Stimulated activated CD8-positive, alpha-beta memory T cell treated with anti-CD3 and anti-CD28 coated beads, Interleukin-12 subunit alpha, Interleukin-12 subunit beta, amount 100 ng/mL, for 4 hours (primary cell): ENCODE measurements at places on chromosomes 1 and 21.

DNA sequence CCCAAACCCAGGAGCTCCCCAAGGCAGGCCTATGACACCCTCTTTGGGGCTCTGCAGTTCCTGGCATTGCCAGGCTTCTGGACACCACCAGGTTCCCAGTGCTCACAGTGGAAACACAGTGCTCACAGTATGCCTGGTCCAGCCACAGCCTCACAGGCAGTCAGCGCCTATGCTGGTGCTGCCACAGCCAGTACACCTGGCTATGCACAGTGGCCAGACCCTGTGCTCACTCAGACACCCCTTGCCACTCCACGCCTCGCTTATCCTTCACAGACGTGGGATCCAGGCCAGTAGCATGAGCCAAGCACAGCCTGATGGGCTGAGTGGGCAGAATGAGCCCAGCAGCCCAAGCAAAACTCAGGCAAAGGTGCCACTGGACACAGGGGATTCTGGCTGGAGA is 579.2 kb upstream of the ADGRL2 start:
- DNase-seq: no peak

GRCh38 chr1:53585129-53585528 is 125.9 kb downstream of the DMRTB1 start:
- peak; percentile 35 for DNase-seq

- DNase-seq: no peak
Measured at GRCh38 chr1:107076841-107077240, 20.4 kb downstream of the PRMT6 start.

GRCh38 chr1:26038904-26039303 is 7.0 kb downstream of the SLC30A2 start:
- no peak for DNase-seq

DNA sequence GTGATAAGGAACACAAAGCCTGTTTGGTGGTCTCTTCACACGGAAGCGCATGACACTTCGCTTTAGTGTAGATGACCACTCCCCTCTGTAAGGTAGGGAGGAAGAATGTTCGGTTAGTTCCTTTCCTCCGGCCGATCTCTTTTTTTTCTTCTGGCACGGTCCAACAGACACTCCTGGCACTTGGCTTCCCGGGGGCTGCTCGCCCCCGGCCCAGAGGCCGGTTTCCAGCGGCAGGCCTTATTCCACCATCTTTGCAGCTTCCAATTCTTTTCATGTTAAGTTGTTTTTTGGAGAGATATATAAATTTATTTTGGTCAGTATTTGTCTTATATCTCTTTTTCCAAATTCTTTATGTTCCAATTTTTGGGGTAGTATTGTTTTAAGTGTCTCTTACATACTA is 151.8 kb upstream of the GREM2 start:
- no peak for DNase-seq

DNA sequence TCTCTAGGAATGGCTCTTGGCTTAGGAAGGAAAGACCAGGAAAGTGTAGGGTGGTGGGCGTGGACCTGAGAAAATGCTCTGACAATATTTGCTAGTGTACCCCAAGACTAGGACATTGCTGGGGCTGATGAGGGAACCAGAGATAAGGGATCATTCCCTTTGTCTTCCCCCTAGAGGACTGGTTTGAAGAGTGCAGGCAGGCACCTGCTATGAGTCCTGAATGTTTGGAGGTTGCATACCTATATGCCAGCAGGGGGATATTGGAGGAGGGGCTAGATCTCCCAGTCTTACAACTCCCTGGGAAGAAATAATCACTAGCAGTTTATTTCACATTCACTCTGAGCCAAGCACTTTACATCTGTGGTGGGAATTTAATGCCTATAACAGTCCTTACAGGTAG is 6.0 kb upstream of the BCL10 start:
- DNase-seq: no peak

DNA sequence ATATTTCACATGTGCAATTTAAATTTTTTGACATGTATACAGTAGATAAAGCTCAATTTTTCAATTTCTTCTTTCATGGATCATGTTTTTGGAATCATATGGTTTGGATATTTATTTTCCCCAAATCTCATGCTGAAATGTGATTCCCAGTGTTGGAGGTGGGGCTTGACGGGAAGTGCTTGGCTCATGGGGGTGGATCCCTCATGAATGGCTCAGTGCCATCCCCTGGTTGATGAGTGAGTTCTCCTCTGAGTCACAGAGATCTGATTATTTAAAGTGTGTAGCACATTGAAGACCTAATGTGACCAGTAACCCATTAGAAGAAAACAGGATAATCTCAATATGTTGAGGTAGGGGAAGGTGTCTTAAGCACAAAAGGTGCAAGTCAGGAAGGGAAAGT is 9.1 kb upstream of the IFI16 start:
- no peak for DNase-seq

DNA sequence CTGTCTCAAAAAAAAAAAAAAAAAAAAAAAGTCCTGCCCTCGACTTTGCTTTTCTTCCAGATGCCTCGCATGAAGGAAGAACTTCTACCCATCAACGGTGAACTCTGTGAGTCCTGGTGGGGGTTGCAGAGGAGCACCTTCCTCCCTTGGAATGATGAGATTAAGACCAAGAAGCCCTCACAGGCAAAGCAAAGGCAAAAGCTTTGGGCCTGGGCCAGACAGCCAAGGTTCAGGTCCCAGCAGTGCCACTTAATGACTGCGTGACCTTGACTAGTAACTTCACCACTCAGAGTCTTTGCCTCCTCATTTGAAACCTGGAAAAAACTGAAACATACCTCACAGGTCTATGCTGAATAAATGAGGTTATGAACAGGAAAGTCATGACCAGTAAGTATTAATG is 55.5 kb downstream of the ZSCAN20 start:
- DNase-seq: no peak

GRCh38 chr21:33229784-33230544 is at the start of gene IFNAR2:
Gene IFNAR2, plus strand, starts transcription at chr21:33229938. Its CDS starts 11,985 bp downstream, at chr21:33241923.
- peak; percentile 68 for DNase-seq

GRCh38 chr1:168320800-168321450 is 40.2 kb downstream of the TBX19 start:
- DNase-seq: no peak

DNA sequence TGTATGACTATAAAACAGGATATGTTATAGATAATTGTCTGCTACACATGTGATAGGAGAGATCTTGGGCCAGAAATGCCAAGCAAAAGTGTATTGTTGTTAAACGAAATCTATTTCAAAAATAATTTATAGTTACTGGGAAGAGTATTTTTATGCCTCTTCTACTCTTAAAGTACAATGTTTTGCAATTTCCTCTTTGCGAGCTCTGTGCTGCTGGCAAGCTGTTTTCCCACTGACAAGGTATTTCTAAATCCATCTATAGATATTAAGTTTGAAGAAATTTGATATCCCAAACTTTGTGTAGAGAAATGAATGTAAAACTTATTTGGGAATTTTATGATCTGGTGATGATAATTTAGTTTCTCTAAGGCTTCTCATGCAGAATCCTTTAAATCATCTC is 63.3 kb upstream of the PTGFR start:
- no peak for DNase-seq

GRCh38 chr1:169091480-169091941 is 15.0 kb upstream of the ATP1B1 start:
- DNase-seq: no peak

GRCh38 chr1:85058311-85058710 is 10.0 kb upstream of the MCOLN3 start:
- DNase-seq: no peak

GRCh38 chr1:37647281-37647680 is 12.6 kb upstream of the RSPO1 start:
- no peak for DNase-seq

GRCh38 chr1:79255421-79255820 is 248.9 kb upstream of the ADGRL4 start:
- no peak for DNase-seq

- DNase-seq: peak; percentile 37
Measured at GRCh38 chr1:156385534-156386031, 16.6 kb downstream of the RHBG start.

DNA sequence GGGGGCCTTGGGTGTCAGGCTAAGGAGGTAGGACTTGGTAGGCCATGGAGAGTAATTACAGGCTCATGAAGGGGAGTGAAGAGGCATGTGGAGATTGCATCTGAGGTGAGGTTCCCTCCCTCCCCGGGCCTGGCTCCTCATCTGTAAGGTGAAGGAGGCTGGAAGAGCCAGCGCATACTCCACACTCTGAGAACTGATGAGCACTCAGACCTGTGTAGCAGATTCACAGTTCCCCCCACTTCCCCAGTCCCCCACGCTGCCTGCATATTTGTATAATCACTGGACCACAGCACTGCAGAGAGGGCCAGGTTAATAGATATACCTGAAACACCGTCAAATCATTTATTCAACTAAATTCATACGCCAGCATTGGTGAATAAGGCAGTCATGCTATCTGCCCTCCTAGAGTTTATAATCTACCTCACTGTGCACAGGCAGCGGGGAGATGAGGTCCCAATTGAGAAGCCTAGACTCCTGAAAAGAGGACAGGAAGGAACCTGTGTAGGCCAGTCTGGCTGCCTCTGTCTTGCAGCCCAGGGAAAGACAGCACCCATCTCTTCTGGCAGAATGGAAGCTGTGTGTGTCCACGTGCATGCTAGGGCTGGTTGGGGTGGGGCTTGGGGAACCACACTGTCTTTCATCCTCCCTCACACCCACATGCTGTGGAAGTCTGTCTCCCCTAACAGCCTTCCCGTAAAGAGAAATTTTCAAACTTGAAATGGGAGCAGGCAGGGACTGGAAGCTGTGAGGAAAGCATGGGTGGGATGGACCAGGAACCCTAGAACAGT is 110.6 kb upstream of the ATP1A1 start:
- DNase-seq: no peak

GRCh38 chr1:61322008-61322744 is 239.8 kb downstream of the NFIA start:
- no peak for DNase-seq

DNA sequence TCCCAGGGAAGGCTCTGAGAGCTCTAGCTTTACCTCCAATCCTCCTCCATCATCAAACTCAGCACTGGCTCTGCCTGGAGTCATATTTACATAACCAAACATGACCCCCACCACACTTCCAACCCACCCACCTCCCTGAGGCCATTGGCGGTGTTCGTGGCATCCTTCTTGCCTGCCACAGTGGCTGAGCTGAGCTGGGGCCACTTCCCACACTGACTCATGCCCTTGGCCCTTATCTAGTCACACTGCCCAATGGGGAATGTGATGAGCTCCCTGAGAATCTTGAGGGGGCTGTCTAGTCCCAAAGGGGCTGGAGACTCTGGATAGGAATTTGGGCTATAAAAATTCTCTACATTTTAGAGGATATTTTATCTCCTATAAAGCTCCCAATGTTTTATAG is 230.9 kb upstream of the IRF2BP2 start:
- DNase-seq: no peak

DNA sequence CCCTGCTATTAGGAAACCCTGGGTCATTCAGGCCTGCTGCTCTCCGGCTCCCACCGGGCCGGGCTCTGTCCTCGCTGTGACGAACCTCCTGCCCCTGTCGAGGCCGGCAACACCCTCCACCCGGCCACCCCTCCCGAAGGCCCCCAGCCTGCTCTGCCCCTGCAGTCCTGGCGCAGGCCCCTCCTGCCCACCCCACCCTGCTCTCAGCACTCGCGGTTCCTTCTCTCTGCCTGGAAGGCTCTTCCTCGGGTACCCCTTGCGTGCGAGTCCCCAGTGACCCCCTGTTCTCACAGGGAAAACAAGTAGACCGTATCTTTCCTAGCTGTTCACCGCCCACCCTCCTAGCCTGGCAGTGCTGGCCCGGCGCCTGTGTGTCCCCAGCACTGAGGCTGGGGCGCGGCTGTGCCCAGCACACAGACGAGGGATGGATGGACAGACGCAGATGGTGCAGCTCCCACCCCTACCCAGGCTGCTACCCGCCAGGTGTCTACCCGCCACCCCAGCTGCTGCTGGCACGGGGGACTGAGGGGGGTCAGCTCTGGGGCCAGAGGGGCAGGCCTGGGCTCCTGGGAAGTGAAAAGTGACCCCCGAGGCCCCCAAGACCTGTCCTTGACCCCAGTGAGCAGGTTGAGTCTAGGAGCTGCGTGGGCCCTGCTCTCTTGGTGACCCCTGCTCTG is 3.1 kb upstream of the VWA1 start:
- DNase-seq: no peak

- no peak for DNase-seq
Measured at GRCh38 chr1:169486281-169487051, 722 bp upstream of the SLC19A2 start.

GRCh38 chr1:201084295-201084694 is 27.9 kb downstream of the CACNA1S start:
- no peak for DNase-seq

- DNase-seq: no peak
Measured at GRCh38 chr1:40825435-40825788, 36.8 kb downstream of the CITED4 start.

GRCh38 chr1:1554550-1554925 is 14.1 kb upstream of the TMEM240 start:
- DNase-seq: no peak

GRCh38 chr1:64039390-64039926 is 164.0 kb upstream of the UBE2U start:
- no peak for DNase-seq

- DNase-seq: no peak
Measured at GRCh38 chr1:193339401-193339800, 153.0 kb upstream of the B3GALT2 start.

DNA sequence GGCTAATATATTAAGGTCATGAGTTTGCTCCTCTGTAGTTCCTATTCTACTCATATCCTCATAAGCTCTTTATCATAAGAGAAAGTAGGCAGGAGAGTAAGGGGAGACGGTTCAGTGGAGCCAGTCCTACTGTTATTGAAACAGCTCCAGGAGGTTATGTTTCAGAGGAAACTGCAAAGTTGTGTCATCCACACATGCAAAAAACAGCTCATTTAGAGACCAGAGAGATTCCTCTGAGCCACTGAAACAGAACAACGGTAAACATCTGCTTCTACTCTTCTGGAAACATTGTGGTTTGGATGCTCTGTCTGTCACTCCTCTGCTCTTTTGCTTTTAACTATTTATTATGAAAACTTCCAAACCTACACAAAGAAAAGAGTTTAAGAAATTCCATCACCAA is 66.3 kb upstream of the PPP2R5A start:
- DNase-seq: no peak

- no peak for DNase-seq
Measured at GRCh38 chr1:75672528-75673393, 51.7 kb upstream of the ACADM start.

DNA sequence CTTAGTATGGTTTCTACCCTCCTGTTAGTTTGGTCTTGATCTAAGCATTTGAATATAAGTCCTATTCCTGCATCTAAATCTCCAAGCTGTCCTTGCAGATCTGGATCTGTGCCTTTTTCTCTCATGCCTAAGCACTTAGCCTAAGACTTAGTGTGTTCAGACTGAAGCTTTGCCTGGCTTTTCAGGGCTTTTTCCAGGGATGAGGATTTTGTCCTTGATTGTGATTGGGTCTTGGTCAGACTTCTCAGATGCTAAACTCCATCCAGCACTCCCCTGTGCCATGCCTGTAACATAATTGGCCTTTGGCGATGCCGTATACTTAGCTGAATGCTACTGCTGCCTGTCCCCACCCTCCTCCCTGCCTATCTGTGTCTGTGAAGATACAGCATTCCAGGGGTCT is 98.1 kb upstream of the NRIP1 start:
- no peak for DNase-seq

GRCh38 chr1:162551969-162552683 is 9.4 kb upstream of the UAP1 start:
- no peak for DNase-seq

GRCh38 chr21:40846587-40847411 is at the start of gene DSCAM:
Gene DSCAM, minus strand, starts transcription at chr21:40847158. Its CDS starts 497 bp downstream, at chr21:40846661.
- DNase-seq: no peak
